ENCODE measurements at places on chromosomes 12 and 14. TPM values are rescaled to one million over a fixed set of nuclear protein-coding genes. Genes with fewer than 3 reads are reported as not detected.
A peak's percentile ranks its signal among the peaks of the same experiment; 100 is the strongest.

The NPFF gene
- total RNA-seq = not detected

The KRT83 gene
- not detected for total RNA-seq

The NT5DC3 gene
- 12.0 TPM for total RNA-seq

DNA sequence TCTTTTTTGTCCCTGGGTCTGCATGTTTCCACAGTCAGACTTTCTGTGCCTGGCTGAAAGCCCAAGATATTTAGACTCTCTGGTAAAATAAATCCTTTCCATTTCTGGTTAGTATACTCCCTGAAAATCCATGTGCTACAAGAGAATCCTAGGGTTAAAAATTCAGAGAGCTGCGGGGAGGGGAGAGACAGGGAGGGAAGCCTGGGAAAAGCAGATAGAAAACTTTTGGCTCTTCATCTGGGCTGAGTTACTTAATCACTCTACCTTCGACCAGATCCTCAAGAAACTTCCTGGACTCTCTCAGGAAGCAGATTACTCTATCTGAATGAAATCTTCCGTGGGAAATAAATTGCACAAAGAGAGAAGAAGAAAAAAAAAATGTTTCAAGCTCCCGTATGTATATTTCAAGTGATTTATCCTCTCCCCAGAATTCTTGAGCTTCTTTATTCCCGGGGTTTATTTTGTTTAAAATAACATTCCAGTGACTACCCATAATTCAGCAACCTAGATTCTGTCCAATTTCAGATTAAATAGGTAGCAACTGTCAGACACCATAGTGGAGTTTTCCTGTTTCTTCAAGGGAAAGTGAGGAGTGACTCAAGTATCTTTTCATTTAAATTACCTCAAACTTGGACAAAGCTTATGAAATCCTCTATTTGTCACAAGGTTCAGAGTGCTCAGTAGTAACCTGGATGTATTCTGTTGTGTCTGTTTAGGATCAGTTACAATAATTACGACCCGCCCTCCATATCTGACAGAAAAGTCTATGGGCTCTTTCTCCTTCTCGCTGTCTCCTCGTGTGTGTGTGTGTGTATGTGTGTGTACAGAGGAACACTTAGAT lies 163.7 kb downstream of the MYRFL start:
- no peaks in the 10 kb centered on the region for H3K36me3 ChIP-seq
- H3K27me3 ChIP-seq = no peaks in the 10 kb centered on the region
- DNase-seq = peak; percentile 77
- peak overlapping the region; percentile 77 for H3K27ac ChIP-seq
- H3K4me1 ChIP-seq = peaks cover 15% of the 10 kb centered on the region
- H3K4me3 ChIP-seq = peak overlapping the region; percentile 11

GRCh38 chr14:93132472-93133065 lies 16.8 kb upstream of the ITPK1 start:
- H3K4me1 ChIP-seq = no peaks in the 10 kb centered on the region
- no peaks in the 10 kb centered on the region for H3K36me3 ChIP-seq
- no peak overlapping the region for H3K27ac ChIP-seq
- peak; percentile 7 for DNase-seq

- DNase-seq = peak; percentile 99
- peaks cover 9% of the 10 kb centered on the region for H3K4me1 ChIP-seq
- peak overlapping the region; percentile 78 for H3K4me3 ChIP-seq
- H3K36me3 ChIP-seq = no peaks in the 10 kb centered on the region
- peak overlapping the region; percentile 96 for H3K27ac ChIP-seq
Observed at GRCh38 chr12:67268335-67268895, 743 bp upstream of the CAND1 start.

DNA sequence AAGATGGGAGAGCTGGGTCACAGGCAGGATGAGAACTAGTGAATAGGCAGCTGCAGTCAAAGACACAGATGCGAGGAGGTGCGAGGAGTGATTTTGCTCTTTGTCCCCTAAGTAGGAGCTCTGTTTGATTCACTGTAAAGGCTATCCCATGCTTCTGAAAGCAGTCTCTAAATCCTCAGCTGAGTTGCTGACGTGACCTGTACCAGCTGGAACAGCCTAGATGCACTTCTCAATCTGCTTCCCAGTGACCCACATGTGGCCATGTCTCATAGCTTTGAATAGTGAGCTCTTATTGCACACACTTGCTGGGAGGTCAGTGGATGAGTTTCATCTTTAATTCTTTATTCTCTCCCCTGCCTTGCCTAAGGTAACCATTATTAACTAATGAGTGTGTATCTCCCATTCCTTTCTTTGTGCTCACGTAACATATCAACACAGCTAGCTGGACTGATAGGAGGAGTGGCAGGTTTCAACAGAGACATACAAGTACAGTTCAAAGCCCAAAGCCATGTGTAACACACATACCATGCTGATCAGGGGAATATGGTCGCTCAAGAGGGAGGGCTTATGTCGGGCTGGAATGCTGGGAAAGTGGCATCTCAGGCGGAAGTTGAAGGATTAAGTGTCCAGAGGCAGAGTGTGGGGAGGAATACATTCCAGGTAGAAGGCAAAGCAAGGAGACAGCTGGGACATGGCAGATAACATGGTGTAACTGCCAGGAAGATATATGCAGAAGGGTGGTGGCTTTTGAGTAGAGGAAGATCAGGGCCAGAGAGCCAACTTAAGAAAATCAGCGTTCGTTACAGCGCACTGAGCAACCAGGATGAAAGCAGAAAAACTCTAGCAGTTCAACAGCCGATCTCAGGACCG lies 15.4 kb upstream of the YY1 start:
- H3K36me3 ChIP-seq = no peaks in the 10 kb centered on the region
- no peaks in the 10 kb centered on the region for H3K27me3 ChIP-seq
- no peak overlapping the region for H3K27ac ChIP-seq
- no peak overlapping the region for H3K4me3 ChIP-seq

DNA sequence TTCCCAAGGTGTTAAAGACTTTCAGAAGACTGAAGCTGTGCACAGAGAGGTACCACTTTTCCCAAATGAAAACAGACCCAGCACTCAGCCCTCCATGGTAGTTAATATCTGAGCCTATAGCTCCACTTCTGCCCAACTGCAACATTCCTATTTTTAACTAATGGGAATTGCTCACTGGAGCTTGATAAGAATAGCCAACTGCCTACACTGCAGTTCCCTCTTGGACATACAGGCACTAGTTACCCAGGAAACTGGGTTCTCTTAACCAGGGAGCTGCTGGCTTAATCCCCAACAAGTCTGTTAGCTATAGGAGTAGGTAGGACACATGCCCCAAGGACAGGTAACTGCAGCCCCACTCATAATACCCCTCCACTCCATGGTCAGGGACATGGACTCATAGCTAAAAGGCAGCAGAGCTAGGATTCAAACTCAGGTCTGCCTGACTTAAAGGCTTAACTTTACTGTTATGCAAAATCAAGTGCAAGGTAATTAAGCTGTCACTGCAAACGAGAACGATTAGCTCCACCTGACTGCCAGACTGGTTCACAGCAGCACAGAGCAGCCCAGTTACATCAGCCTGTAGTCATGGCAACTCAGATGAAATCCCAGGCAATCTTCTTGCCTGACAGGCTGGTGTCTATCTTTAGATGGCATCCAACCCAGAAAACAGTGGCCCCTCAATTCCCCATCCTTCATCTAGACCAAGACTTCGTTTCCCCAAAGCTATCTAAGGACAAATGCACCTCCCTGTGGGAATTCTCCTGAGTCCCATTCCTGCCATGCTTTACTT lies 77.1 kb upstream of the ACTN1 start:
- peaks cover 17% of the 10 kb centered on the region for H3K36me3 ChIP-seq
- DNase-seq = no peak
- peaks cover 51% of the 10 kb centered on the region for H3K4me1 ChIP-seq

- DNase-seq = no peak
- H3K4me3 ChIP-seq = no peak overlapping the region
- H3K4me1 ChIP-seq = peaks cover 6% of the 10 kb centered on the region
- H3K27ac ChIP-seq = no peak overlapping the region
- no peaks in the 10 kb centered on the region for H3K27me3 ChIP-seq
- H3K36me3 ChIP-seq = no peaks in the 10 kb centered on the region
Observed at GRCh38 chr12:62659453-62660295, 193.0 kb downstream of the MON2 start.

DNA sequence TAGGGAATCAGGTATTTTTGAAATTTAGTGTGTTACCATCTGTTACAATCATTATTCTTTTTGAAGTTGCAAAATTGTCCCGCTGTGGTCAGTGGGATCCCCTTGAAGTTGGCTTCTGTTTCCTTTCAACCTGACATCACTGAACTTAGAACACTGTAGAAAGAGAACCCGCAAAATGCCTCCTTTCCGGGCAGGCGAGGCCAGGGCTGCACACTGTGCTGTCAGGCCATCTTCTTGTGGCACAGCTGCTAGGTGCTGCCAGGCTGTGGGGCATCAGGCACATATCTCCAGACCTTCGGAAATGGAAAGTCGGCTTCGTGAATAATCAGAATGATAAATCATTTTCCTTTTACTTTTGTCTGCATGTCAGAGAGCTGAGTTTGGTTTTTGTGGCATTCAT lies 103.5 kb downstream of the GLT1D1 start:
- H3K4me1 ChIP-seq = no peaks in the 10 kb centered on the region
- no peak overlapping the region for H3K4me3 ChIP-seq
- no peak for DNase-seq
- H3K27ac ChIP-seq = no peak overlapping the region

All from astrocyte (in vitro differentiated cells and primary cell).